ENCODE measurements at places on chromosomes 11 and 22.

DNA sequence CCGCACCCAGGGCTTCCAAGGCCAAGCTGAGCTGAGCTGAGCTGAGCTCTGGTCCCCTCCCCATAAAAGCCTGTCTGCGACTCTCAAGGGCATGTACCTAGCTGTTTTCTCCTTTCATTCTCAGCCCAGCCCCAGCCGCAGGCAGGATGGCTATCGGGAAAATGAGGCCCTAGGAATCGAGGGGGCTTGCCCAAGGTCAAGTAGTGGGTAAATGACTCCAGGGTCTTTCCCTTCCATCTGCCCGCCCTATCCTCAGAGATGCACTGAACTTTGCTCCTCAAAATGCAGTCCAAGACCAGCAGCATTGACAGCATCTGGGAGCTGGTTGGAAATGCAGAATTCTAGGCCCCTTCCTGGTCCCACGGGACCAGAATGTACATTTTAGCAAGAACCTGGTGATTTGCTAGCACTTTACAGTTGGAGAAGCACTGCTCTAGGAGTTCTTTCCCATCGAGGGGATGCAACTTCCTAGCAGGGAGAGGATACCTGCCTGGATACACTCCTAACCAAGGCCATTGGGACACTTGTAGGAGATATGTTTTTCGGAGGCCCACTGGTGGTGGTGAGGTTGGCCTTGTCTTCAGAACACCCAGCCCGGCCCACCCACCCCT is 43.2 kb upstream of the ACCSL start:
- no peak for DNase-seq

DNA sequence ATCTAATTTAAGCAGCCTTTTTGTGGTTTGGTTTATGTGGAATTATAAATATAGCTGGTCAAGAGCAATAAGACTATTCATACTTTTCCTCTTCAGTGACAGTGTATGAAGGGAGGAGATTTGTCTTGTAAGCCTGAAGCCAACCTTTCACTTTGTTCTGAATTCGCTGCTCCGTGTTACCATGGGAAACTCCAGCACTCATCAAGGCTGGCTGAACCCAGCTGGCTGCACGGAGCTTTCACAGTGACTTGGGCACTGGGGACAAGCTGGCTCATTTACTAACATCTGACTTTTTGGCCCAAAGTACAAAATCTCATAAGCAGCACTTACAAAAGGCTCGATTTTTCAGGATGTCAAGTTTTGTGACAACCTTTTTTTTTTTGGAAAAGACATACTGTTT is 120.4 kb upstream of the GRIA4 start:
- no peak for DNase-seq

GRCh38 chr11:129933891-129934290 is 38.5 kb upstream of the NFRKB start:
- no peak for DNase-seq

GRCh38 chr22:40680819-40681183 is 1.5 kb downstream of the MCHR1 start:
- DNase-seq, result no peak

- DNase-seq, result no peak
Observed at GRCh38 chr11:1520209-1520662, 33.7 kb upstream of the MOB2 start.

DNA sequence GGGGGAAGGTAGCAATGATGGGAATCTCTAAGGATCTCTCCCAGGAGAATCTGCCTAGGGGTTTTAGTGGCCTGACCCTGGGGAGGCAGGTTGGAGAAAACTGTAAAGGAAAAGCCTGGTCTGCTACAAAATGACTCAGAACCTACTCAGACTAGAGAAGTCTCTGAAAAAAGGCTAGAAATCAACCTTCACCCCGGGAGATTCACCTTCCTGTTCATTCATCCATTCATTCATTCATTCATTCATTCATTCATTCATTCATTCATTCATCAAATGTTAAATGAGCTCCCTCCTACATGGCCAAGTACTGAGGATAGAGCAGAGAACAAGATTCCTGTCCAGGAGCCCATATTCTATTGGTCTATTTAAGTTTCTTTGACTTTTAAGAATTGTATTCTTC is 8.9 kb upstream of the ANKK1 start:
- no peak for DNase-seq

DNA sequence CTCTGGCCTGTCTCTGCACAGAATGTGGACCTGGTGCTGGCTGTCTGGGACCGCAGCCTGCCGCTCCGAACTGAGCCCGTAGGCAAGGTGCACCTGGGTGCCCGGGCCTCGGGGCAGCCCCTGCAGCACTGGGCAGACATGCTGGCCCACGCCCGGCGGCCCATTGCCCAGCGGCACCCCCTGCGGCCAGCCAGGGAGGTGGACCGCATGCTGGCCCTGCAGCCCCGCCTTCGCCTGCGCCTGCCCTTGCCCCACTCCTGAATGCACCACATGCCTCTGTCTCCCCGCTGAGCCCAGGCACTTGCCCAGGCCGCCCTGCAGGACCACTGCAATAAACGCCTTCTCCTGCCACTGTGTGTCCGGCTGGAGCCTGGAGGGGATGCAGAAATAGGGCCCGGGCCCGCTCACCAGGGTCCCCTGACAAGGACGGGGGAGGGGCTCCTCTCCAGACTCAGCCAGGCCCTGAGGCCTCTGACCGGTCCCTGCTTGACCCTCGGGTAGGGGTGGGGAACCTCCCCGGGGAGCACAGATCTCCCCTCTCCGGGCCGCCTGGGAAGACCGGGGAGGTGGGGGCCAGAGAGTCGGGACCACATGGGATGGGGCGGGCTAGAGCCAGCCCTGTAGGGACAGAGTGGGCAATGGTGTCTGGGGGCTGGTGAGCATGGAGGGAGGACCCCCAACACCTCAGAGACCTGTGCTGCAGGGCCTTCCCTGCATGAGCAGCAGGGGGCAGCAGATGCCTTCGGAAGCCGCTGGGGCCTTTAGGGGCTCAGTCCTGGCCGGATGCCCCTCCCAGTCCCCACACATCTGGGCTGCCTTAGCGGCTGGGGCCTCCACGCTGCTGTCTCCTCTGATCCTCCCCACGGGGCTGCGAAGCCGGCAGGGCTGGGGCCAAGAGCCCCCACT is 1.4 kb upstream of the TNNI2 start:
- peak; percentile 68 for DNase-seq

- DNase-seq, result no peak
Observed at GRCh38 chr11:133172349-133172748, 360.0 kb downstream of the OPCML start.

- DNase-seq, result no peak
Observed at GRCh38 chr22:30457981-30458380, 13.8 kb downstream of the SEC14L3 start.

DNA sequence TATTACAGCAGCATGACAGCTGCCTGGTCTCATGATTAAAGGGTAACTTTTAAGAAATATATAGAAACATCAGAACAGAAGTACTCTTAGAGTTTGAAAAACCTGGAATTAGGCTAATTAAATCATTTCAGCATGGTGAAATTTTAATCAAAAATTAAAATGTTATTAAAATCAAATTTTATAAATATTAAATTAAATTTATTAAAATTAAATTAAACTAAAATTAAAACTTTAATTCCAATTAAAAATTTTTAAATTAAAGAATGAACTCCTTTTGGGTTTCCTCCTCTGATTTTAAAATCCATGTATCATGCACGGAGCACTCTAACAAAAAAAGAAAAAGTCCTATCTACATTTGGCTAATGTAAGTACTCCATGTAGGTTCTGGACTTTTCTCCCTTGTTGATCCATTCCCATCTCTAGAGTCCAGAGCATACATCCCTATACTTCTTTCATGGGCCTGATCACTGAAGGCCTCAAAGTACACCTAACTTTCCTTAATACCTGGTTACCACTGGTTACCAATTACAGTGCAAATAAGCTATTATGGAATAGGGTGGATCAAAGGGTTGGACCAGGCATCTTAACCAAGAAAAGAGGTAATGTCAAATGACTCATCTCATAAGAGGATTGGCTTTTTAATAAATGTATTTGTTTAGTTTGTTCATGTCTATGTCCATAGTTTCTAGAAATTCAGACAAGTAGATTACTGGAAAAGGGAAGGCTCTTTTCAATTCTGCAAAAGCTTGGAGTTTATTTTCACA is 48.4 kb upstream of the MUC15 start:
- DNase-seq, result no peak

- DNase-seq, result no peak
Observed at GRCh38 chr11:46999217-46999616, 62.7 kb downstream of the CSTPP1 start.

DNA sequence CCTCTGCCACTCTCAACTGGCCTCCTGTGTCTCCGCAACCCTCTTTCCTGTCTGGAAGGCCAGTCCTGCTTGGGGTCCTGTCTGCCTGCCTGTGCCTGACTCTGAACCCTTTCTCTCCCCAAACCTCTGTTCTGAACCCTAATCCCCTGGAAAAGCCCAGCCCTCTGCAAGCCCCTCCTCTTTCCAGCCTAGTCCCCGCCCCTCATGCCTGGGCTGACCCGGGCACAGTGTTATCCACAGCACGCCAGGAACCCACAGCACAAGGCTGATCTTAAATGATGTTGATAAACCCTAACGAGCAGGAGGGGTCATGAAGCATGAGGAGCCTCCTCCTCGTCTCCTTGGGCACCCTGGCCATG is at the start of gene IFITM10:
Gene IFITM10, minus strand, starts transcription at position 115 of the 359 bp plus-strand sequence. CDS start 153 bp downstream, outside the sequence.
- no peak for DNase-seq

- DNase-seq, result no peak
Observed at GRCh38 chr11:80163441-80163840, 722.6 kb upstream of the TENM4 start.

GRCh38 chr11:83054001-83054400 is 17.7 kb downstream of the RAB30 start:
- DNase-seq, result no peak

- DNase-seq, result no peak
Observed at GRCh38 chr11:8082391-8083087, 1.5 kb downstream of the TUB start.

DNA sequence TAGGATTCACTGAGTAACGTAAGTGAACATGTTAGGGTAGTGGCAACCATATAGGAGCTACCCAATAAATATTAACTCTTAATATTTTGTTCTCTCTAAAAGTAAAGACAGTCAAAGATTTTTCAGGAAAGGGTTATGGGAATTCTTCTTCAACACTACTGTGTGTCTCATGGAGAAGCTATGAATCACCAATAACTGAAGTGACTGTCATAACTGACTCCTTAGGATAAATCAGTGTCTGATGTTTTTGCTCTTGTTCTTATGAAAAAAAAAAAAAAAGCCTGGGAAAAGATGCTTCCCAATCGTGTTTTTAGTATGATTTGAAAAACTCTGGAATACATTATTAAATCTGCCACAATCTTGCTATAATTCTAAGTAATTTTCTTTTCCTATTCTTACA is 111.2 kb upstream of the CEP126 start:
- no peak for DNase-seq
